NCI-H82 (cell line): ENCODE measurements at places on chromosomes 6 and 20.
A peak's percentile ranks its signal among the peaks of the same experiment; 100 is the strongest.

DNA sequence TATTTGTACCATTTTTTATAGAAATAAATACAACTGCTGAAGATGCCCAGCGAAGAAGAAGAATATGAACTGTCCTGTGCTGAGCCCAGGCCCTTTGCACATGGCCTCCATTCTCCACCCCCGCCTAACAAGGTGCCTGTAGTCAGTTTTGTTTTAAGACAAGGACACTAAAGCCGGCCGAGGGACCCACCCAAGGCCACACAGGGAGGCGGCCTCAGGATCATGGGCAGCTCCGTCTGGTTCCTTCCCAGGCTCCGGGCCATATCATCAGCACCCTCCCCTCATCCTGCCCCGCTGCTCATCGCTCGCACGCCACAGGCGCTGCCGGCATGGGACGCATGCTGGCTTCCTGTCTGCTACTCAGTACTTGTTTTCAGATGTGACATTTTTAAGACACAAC lies 21.3 kb downstream of the PSMG4 start:
- peak; percentile 52 for DNase-seq

DNA sequence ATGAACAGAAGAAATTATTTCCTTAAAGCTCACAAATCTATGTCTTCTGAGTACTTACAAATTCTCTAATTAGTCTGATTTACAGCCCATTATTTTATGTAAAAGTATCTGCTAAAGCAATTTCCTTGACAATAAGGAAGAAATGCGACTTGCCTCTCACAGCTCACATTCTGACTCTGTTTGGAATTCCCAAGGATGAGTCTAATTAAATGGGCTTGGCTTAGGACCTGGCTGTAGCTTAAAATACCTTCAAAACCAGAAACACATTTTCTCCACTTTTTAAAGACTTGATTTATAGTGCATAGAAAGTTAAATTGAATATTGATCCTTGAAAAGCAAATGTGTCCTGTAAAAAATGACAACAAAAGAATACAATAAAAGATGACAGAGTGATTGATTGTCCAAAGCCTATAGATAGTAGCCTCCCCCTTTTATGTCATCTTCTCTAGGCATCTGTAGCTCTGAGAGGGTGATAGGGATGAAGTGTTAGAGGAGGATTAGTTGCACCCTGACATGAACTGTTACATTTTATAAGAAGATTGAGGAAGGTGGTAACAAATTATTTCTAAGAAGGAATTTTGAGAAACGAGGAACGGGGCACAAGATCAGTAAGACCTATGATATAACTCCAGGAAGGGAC lies 118.9 kb downstream of the MACROD2 start:
- peak; percentile 65 for DNase-seq

- no peak for DNase-seq
These were observed 3.2 kb downstream of the PNPLA1 start for GRCh38 chr6:36273067-36273466.

DNA sequence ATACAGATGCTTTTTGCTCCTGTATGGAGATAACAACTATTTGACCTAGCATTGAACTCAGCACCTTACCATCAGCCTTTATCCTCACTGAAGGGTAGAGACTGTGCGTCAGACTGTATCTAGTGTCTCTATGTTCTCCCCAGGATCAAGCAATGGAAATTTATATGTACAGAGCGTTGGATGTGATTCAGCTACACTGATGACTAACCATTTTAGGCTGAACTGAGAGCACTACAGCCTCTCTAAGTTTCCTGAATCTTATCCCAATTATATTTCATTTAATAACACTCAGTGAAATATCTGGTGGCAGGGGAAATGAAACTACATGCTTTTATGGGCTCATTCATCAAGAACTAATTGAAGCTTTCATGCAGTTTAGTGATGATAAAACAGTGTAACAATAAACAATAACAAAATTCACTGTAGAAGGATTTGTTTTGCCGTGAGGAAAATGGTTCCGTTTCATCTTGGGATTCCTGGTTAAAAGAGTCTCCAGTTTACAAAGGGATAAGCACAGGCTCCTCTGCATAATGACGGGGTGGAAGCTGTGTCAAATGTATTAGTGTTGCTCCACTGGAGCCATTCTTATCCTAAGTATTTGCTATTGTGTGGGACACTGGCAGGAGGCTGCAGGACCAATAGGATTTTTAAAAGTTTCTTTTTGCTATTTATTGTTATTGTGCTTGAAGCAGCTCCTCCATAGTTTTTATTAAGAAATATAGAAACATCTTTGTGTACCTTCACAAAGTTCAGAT lies 567.6 kb upstream of the MMS22L start:
- no peak for DNase-seq

- DNase-seq, result peak; percentile 17
These were observed 183.1 kb downstream of the MOXD1 start for GRCh38 chr6:132218059-132218696.

GRCh38 chr20:4225745-4226144 lies 210.4 kb upstream of the RNF24 start:
- DNase-seq, result no peak

DNA sequence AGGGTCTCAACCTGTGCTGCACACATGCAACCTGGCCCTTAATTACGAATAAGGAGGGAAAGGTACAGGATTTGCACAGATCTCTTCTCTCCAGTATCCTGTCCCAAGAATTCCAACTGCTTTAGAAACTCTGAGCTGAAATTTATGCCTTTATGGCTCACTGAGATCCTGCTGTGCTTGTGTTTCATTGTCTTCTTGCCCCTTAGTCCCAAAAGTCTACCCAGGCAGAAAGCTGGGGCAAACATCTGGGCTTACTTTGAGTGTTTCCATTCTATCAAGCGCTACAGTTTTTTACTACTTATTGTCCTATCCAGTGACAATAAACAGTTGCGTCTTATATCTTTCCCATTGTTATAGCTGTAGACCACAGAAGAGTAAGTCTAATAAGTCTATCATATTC lies 99.7 kb downstream of the LIN28B start:
- DNase-seq, result no peak

DNA sequence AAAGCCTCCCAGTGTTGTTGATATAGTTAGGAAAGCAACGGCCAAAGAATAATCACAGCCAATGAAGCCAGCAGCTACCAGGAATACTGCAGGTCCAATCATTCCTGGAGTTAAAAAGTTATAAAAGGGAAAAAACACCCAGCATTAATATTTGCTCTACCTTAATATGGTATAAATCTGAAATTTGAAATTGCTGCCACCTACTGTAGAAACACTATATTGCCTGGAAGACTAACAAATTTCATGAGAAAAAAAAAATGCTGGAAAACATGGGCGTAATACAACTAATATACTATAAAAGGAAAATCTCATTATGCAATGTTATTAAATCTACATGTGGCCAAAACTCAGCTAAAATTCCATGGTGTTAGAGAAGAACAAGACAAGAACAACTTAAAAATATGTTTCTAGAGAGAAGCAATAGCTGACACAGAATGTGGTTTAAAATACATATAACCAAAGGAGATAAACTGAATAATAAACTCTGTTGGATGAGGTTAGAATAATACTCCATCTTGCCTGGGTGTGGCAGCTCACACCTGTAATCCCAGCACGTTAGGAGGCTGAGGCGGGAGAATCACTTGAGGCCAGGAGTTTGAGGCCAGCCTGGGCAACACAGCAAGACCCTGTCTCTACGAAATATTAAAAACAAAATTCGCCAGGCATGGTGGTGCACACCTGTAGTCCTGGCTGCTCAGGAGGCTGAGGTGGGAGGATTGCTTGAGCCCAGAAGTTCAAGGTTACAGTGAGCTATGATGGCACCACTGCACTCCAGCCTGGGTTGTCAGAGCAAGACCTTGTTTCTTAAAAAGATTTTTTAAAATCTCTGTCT lies 43.1 kb downstream of the SLC17A5 start:
- peak; percentile 24 for DNase-seq

DNA sequence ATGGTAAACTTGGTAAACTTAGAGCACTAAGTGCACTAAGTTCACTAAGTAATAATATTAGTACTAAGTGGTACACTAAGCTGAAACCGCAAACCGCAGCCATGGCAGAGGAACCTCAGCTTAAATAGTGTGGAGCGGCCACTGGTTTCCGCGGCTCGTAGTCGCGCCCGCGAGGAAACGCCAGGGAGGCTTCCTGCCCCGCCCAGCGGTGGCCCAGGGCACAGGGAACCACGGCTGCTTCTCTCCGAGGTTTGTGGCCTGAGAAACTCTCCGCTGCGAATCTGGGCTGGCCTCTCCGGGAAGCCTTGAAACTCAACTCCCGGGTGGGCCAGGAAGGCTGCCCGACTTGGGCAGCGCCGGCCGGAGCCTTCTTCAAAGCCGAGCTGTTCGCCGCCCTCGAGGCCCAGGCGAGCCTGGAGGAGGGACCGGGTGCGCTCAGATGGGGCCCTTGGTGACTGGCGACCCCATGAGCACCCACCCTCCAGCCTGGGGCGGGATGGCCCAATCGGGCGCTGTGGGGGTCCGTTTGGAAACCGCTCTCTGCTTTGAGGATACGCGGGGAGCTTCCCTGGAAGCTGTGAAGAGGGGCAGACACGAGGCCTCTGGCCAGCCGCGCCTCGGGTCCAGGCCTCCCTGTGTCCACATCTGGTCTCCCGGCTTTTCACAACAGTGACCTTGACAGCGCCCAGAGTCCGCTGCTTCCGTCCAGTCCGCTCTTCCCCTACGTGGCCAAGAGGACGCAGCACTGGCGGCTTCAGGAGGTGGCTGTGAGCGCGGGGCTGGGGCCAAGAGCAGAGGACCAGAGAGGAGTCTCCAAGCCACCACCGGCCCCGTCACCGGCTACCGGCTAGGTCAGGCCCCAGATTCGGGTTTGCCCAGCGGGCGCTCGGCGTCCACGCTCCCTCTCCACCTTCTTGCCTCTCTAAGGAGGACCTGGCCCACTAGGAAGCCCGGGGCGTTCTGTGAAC lies 25.4 kb upstream of the HLA-E start:
- no peak for DNase-seq

DNA sequence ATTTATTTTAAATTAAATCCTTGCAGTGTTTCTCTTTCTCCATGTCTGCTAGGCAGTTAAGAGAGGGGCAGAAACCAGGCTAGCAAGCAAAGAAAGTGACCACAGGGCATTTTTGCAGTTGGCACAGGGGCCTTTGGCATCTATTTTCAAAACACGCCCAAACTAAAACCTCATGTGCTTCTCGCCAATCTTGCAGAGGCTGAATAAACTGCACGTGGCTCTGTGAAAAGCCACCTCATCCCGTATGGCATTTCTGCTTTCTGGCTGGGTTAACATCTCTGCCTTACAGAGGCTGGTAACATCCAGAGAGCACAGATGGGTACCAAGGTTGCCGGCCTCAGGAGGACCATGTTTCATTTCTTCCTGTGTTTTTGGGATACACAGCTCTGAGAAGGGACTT lies 54.6 kb downstream of the GJA10 start:
- no peak for DNase-seq

DNA sequence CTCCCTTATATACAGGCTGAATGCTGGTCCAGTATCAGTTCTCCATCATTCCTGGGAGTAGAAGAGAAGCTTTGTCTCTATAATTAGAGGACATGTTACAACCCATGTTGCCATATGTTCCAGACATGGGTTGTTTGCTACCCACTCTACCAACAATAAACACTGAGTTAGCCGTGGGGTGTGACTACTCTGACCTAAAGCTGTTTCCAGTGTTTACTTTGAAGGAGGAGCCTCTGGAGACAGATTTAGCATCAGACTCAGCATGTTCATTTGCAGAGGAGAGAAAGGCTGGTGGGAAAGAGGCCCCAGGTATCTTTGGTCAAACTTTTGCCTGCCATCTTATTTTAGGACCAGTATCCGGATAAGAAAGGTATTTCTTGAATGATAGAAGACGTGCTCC lies 157.9 kb upstream of the SNX9 start:
- no peak for DNase-seq

DNA sequence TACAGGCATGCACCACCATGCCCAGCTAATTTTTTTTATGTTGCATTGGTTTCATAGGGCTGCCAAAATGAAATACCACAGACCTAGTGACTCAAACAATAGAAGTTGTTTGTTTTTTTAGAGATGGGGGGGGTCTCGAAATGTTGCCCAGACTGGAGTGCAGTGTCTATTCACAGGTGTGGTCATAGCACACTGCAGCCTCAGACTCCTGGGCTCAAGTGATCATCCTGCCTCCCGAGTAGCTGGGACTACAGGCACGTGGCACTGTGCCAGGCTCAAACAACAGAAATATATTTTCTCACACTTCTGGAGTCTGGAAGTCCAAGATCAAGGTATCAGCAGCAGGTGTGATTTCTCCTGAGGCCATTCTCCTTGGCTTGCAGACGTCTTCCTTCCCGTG lies 6.6 kb upstream of the SLC16A10 start:
- DNase-seq, result no peak

GRCh38 chr6:15331143-15331542 lies 85.3 kb downstream of the JARID2 start:
- no peak for DNase-seq

DNA sequence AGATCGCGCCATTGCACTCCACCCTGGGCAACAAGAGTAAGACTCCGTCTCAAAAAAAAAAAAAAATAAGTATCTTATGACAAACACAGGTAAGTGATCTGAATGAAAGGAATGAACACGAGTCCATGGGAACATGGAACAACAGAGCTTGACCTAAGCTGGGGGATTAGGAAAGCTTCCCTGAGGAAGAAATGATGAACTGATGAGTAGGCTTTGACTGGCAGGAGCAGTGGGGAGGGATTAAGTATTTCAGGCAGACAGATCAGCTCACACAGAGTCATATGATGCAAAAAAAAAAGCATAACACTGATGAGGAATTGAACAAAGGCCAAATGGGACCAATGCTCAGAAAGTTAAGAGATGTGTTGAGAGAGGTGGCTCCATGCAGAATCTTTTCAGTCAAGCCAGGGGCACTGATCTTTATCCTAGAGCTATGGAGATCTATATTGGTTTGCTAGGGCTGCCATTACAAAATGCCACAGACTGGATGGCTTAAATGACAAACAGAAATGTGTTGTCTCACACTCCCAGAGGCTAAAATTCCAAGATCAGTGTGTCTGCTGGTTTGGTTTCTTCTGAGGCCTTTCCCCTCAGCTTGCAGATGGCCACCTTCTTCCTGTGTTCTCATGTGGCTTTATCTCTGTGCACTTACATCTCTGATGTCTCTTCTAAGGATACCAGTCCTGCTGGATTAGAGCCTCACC lies 85.6 kb downstream of the ANKRD6 start:
- DNase-seq, result peak; percentile 50

DNA sequence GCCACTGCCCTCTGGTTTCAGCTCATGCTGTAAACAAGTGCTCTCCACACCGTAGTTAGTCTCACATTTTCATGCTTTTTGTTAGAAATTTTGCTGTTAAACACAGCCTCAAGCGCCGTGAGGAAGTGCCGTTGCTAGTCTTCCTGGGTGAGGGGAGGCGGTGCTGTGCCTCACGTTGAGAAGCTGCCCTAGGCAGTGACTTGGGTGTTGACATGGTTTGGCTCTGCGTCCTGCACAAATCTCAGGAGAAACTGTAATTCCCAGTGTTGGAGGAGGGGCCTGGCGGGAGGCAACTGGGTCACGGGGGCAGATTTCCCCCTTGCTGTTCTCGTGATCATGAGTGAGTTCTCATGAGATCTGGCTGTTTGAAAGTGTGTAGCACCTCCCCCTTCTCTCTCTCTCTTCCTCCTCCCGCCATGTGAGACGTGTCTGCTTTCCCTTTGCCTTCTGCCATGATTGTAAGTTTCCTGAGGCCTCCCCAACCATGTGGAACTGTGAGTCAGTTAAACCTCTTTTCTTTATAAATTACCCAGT lies 95.8 kb downstream of the ERMARD start:
- no peak for DNase-seq
